ENCODE measurements at places on chromosomes 2 and 18.

GRCh38 chr2:98233941-98234340 lies 112.3 kb upstream of the CNGA3 start:
- no peak for DNase-seq

DNA sequence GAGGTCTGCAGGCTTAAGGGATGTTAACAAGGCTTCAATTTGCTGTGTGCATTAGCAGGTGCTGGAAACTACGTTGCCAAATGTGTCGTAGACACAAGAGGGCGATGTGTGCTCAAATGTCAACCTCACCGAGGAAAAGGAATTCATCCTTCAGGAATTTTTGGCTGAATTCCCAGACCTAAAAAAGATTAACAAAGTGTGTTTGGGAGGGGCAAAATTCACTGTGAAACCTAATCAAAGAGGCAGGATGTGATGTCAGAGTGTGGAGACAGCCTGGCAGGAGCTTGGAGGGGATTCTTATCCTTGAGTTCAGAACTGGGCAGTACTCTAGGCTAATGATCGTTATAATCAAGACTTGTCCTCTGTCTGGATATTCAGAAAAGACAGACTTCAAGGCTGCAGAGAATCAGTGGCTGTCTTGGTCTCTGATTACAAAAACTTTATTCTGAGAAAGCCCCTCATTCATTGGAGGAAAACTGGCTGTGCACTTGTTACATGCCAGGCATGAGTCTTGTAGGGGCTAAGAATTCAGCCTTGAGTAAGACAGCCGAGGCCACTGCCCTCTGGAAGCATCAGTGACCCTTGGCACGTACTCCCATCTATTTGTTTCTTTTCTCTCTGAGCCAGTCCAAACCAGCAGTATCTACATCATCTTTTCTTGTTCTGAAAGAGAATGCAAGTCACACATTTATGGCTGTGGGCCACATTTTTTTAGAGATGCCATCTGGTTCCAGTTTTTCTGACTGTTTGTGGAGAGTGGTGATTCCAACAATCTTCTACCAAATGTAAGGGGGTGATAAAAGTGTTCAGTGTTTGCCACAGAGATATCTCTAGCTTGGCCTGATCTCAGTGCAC lies 18.7 kb upstream of the SCYGR1 start:
- peak; percentile 85 for DNase-seq

DNA sequence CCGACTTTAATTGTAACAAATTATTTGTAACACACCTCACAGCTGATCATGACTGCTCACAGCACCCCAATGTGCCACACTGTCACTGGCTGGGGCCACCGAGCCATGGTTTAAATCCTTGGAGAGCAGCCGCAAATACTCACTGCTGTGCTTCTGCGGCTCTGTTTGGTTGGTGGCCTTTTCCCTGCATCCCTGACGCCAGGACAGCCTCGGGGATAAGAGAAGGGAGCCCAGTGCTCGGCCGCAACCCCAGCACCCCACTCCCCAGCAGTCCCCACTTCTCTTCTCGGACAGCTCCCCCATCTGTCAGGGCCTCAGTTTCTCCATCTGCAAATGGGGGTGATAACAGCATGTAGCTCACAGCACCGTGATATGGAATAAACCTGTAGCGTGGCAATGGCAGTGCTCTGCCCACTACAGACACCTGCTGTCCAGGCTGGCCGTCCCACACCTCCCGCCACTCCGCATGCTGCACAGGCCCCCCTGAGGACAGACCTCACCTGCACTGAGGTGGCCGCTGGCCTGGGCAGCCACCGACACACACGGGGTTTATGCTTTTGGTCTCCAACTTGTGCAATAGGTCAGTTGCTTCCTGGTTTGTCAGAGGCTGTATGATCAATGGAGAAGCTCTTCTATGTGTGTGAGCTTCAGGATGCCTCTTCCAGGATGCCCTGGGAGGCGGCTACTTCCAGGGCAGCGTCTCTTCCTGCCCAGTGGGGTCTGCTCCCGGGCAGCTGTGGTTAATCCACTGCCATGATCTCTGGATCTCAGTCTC lies 87.1 kb downstream of the NDUFA10 start:
- no peak for DNase-seq

GRCh38 chr2:144521686-144522085 lies 1.8 kb upstream of the ZEB2 start:
- no peak for DNase-seq

- no peak for DNase-seq
Measured at GRCh38 chr2:48717846-48718245, 37.7 kb downstream of the LHCGR start.

GRCh38 chr2:120785228-120785966 lies 49.7 kb downstream of the GLI2 start:
- no peak for DNase-seq

- DNase-seq: no peak
Measured at GRCh38 chr18:68475883-68476282, 239.0 kb downstream of the TMX3 start.

DNA sequence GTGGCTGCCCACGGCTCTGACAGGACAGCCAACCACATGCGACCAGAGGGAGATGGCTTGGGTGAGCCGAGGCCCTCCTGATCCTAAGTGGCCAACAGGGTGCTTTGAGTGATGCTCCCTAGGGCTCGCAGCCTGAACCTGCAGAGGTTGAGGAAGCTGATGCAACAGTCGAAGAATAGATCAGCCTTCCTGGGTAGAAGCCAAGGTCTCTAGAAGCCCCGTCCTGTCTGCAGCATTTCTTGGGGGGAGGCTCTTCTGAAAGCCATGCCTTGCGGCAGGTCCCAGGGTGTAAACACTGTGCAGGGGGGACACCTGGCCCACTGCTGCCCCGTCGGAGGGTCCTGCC lies 136.4 kb downstream of the HDAC4 start:
- DNase-seq: no peak

DNA sequence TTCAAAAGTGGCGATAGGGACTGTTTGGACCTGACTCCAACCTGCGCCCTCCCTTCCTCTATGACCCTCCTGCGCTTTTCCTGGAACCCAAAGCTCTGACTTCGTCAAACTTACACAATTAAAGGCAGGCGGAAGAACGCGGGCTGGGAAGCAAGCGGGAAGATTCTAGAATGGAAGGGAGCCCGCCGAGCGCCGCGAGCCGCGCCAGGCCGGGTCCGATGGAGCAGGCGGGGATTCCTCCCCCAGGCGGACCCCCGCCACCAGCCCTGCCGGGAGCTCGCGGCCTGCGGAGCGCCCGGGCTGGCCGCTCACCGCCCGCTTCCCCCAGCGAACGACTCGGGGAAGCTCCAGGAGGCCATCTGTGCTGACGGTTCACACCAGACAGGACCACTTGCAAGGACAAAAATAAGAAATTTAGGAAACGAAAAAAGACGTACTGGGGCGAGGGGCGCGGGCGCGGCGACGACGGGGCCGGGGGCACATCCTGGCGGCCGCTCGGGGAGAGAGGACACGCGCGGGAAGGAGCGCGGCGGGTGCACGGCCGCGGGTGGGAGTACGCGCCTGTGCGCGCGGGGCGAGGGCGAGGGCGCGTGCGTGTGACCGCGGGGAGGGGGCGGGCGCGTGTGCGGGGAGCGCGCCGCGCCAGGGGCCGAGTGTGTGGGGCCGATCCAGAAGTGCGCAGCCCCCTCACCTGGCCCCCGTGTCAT lies 1.1 kb upstream of the SALL3 start:
- DNase-seq: peak; percentile 66

GRCh38 chr2:213232649-213233437 lies 51.4 kb upstream of the SPAG16 start:
- DNase-seq: peak; percentile 14

DNA sequence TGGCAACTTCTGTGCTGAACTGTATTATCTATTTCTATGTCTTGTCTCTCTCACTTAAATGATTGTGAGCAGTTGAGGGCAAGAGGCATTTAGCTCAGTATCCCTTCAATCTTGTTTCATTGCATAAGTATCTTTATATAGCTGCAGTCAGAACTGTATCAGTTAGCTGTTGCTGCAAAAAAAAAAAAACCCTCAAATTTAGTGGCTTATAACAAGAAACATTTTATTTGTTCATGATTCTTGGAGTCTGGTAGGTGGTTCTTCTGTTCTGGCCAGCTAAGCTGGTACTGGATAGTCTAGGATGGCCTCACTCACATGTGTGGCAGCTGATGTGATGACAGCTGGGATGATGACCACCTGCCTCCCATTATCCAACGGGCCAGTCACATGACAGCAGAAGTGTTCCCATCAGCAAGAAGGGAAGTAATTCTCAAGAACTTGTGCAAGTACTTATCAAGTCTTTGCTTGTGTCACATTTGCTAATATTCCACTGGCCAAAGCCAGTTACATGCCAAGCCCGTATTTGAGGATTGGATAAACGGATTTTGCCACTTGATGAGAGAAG lies 67.8 kb downstream of the SLC4A3 start:
- DNase-seq: no peak

GRCh38 chr2:83196225-83196624 lies 1262.9 kb downstream of the SUCLG1 start:
- DNase-seq: no peak

GRCh38 chr2:77156599-77156998 lies 365.6 kb downstream of the LRRTM4 start:
- DNase-seq: no peak

- DNase-seq: no peak
Measured at GRCh38 chr2:108407864-108408729, 30.3 kb downstream of the SULT1C4 start.

- no peak for DNase-seq
Measured at GRCh38 chr2:222780051-222780450, 80.8 kb upstream of the ACSL3 start.

- no peak for DNase-seq
Measured at GRCh38 chr2:141329964-141330363, 800.9 kb downstream of the LRP1B start.

GRCh38 chr2:23379220-23379695 lies 5.7 kb upstream of the KLHL29 start:
- DNase-seq: no peak

DNA sequence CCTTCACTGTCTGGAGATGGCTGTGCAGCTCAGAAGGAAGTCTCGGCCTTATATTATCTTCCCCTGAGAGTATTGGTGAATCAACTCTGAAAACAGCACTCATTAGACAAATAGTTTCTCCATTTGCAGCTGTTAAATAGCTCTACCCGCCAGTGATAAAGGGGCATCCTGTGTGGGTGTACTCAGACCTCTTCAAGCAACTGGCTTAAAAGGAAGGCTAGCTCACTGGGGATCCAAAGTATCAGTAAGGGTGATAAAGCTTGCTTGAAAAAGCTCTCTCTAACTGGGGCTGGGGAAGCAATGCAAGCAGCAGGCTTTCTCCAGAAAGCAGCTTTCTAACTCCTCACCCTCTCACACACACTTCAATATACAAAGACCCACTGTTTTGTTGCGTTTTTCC lies 64.9 kb upstream of the PSMD14 start:
- DNase-seq: no peak

DNA sequence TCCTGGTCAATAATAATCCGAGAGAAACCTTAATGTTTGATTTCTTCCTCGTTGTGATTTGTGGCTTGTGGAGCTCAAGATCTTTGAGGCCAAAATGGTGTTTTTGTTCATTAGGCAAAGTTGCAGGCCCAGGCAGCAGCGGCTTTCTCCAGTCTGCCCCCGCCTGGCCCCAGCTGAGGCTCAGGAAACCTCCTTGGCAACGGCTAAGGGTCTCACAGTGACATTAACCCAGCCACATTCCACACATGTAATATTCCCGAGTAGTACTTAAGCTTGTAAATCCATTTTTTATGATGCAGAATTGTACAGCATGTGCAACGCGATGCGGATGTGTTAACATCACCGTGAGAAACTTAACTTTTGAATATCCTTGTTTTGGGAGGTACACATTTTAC lies 200.1 kb downstream of the BCL11A start:
- DNase-seq: peak; percentile 20

GRCh38 chr2:127991742-127992141 lies 36.1 kb downstream of the SAP130 start:
- peak; percentile 2 for DNase-seq

- DNase-seq: no peak
Measured at GRCh38 chr2:109154226-109154625, 25.2 kb downstream of the SH3RF3 start.

GRCh38 chr18:50451100-50451842 lies 76.4 kb downstream of the SKA1 start:
- DNase-seq: no peak

DNA sequence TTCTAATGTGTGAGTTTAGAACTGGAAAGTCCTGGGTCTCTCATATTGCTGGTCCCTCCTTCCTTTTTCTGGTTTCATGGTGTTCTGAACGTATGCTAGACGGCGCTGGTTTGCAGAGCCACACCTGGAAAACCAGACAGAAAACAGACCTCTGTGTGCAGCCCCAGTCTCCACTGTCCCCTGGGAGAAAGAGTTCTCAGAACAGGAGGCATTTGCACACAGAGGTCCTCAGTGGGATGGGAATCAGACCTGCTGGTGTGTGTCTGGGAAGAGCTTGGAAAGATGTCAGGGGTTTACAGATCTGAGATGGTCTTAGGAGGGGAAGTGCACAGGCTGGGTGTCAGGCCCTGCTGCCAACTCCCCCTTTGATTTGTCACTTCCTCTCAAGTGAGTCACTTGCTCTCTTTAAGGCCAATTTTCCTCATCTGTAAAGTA lies 14.9 kb upstream of the MBP start:
- no peak for DNase-seq

DNA sequence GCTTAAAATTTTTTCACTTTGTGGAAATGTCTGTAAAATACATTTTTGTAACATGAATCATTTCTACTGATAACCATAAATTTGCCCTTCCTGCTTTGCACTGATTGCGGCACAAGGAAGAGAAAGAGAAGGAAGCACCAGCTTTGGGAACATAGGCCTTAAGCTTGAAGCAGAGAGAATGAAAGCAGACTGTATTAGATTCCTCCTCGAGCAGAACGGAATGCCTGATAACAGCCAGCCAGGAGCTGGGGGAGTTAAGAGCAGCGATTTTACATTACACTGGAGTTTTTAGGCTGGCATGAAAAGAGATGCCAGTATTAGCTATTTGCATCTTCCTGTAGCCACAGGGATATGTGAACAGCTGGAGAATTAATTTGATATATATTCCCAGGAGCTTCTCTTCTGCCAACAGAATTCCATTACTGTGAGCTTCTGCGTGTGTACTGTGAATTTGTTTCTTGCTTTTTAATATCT lies 33.5 kb downstream of the CRIM1 start:
- DNase-seq: no peak

DNA sequence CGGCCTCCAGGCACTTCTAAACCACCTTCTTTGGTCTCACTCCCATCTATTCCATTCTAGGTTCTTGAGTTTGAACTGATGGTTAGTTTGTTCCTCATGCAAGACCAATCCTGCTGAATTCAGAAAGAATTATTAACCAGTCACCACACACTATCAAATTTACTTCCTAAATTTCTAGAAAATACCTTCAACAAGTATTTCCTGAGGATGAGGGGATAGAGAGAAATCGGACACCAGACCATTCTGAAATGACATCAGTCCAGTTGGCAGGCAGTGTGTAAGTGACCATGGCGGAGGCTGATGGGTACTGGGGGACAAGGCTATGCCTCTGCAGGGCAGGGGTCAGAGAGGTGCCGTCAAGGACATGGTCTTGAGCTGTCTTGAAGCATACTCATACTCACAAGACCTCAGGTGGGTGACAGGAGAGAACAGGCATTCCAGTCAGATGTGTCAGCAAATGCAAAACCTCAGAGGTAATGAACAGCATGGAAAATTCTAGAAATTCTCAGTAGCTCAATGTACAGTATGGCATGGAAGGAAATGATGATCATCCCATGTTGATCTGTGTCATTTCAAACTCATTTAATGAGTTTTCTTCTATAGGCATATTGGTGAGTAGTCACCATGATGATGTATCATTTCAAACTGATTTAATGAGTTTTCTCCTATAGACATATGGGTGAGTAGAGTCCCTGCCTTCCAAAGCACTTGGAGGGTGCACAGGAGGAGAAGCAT lies 119.6 kb downstream of the DDX1 start:
- no peak for DNase-seq

- no peak for DNase-seq
Measured at GRCh38 chr2:100653449-100654035, 90.7 kb downstream of the PDCL3 start.

Data from ELF-1 (cell line).